T-helper 17 cell (primary cell): ENCODE measurements at places on chromosomes 6 and 20.

GRCh38 chr6:23173234-23173633, 603.9 kb downstream of the HDGFL1 start:
- DNase-seq: no peak

DNA sequence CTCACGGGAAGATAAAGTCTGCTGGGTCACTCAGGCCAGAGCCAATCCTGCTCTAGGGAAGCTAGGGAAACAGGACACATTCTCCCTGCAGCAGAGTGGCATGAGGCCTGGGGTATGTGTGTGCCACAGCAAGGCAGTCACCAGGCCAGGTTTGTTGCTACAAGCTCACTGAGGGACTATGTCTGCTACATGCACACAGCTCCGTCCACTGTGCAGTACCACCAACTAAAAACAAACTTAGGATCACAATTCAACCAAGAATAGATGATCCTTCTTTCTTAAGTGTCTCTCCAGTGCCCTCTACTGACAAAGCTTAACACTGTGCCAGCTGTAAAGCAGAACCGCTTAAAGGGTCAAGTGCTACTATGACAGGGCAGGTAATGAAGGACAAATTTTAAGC, 192.5 kb downstream of the PTPRK start:
- DNase-seq: no peak

DNA sequence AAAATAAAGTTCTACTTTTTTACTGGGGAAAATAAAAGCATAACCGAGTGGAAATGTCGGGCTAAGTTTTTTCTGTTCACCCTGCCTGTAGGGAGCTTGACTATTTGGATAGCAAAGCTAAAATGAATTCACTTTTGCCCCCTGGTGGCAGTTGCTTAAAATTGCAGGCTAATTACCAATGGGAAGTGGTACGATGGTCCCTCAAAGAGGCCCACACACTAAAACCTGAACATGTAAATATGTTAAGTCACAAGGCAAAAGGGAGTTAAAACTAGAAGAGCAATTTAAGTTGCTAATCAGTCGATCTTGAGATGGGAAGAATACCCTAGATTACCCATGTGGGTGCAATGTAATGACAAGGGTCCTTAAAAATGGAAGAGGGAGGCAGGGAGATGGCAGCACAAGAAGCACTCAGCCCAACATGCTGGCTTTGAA, 916 bp upstream of the SUN5 start:
- no peak for DNase-seq

- DNase-seq: no peak
These were observed 43.7 kb upstream of the MAP7 start for GRCh38 chr6:136593748-136594490.

- DNase-seq: no peak
These were observed 92.9 kb upstream of the SHLD1 start for GRCh38 chr20:5657190-5657875.

DNA sequence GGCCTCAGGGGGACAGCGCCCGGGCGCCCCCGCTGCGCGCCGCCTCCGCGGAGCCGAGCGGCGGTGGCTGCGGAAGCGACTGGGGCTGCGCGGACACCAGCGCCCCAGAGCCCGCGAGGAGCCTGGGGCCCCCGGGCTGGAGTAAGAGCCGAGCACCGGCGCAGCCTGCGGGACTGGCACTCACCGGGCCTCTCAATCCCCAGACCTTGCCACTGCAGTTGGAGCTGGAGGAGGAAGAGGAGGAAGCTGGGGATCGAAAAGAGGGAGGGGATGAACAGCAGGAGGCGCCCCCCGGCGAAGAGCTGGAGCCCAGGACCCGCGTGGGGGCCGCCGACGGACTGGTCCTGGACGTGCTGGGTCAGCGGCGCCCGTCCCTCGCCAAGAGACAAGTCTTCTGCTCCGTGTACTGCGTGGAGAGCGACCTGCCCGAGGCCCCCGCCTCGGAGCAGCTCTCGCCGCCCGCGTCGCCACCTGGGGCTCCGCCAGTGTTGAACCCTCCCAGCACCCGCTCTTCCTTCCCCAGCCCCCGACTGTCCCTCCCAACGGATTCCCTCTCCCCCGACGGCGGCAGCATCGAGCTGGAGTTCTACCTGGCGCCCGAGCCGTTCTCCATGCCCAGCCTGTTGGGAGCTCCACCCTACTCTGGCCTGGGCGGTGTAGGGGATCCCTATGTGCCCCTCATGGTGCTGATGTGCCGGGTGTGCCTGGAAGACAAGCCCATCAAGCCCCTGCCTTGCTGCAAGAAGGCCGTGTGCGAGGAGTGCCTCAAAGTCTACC, 590 bp downstream of the RNF217 start:
- no peak for DNase-seq

DNA sequence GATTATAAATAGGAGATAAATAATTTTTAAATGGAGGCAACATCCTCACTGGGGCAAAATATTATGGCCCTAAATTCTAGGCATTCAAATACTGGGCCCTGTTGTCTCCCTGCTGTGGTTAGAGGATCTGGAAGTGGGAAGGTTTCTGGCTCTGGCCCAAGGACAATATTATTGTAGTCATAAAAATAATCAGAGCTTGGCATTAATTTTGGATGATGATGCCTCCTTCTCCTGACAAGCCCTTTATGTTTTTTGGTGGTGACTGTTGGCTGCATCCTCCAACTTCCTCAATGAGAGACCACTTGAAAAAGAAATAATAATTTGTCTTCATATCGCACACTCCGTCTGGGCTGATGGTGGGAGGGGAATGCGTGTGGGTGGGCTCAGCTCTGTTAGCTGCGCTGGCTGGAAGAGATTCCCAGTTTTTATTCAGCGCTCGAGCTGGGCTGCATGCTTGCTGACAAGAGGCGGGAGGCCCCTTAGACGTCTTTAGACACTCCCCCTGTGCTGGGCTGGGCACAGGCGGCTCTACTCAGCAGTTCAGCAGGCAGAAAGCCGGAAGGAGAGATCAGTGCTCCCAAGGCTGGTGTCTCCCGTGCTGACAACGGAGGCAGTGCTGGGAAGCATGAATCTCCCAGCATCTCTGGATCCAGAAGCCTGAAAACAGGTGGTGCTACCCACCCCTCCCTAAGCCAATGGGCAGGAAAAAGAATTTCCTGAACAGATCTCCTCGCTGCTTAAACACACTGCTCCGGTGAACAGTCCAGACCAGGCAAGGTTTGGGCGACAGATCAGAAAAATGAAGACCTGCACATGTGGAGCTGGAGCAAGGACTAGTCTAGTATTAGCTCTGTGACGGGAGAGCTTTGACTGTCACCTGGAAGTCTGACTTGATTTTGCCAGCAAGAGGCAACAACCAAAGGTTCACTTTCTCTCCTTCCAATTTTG, 97.7 kb downstream of the SYCP2 start:
- no peak for DNase-seq

GRCh38 chr6:44047801-44048200, 79.5 kb downstream of the MRPL14 start:
- no peak for DNase-seq

DNA sequence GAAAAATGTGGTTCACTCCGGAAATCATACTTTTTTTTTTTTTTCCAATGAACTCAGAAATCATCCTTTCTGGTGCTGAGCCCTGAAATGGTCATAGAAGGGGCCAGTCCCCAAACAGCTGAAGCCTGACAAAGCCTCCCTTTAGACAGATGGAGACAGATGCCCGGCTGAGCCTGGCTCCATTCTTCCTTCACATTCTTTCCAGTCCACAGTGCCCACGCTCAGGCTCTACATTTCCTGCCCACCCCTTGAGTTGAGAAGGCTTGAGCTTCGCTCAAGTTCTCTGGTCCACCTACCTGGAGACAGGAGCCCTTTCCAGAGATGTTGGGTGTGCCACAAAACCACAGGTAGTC, 41.2 kb downstream of the KCNK5 start:
- no peak for DNase-seq

GRCh38 chr6:6314596-6314995, 5.9 kb downstream of the F13A1 start:
- DNase-seq: no peak

DNA sequence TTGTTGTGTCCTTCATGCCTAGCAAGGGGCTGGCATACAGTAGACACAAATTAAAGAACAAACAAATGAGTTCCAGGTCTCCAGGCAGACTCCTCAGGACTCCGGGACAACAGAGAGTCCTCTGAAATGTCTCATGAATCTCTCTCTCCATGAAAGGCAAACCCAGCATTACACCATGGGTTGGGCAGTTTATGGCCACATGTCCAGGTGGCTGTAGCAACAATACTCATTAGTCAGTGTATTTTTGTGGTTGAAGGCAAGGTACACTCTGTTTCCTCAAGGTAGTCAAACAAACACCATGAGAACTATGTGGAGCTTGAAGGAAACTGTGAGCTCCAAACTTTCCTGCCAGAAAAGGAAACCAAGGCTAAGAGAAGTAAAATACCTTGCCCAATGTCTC, 62.2 kb downstream of the KCNB1 start:
- no peak for DNase-seq

DNA sequence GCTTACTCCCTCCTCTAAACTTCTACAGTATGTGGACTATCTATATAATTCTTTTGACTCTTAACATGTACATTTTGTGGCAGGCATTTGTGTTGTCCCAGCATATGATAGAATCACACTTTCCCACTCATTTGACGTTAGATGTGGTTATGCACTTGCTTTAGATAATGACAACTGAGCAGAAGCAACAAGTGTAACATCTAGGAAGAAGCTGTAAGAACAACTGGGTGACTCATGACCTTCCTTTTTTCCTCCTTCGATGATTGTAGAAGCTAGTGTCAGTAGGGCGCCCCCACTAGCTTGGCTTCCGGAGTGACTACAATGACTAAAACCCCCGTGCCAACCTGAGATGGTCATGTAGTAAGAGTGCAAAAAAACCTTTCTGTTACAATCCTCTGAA, 74.6 kb upstream of the CEP85L start:
- peak; percentile 29 for DNase-seq

- DNase-seq: no peak
These were observed 843.9 kb downstream of the QKI start for GRCh38 chr6:164258421-164258820.

GRCh38 chr20:29878281-29878741, 1379.2 kb upstream of the DEFB115 start:
- DNase-seq: no peak

DNA sequence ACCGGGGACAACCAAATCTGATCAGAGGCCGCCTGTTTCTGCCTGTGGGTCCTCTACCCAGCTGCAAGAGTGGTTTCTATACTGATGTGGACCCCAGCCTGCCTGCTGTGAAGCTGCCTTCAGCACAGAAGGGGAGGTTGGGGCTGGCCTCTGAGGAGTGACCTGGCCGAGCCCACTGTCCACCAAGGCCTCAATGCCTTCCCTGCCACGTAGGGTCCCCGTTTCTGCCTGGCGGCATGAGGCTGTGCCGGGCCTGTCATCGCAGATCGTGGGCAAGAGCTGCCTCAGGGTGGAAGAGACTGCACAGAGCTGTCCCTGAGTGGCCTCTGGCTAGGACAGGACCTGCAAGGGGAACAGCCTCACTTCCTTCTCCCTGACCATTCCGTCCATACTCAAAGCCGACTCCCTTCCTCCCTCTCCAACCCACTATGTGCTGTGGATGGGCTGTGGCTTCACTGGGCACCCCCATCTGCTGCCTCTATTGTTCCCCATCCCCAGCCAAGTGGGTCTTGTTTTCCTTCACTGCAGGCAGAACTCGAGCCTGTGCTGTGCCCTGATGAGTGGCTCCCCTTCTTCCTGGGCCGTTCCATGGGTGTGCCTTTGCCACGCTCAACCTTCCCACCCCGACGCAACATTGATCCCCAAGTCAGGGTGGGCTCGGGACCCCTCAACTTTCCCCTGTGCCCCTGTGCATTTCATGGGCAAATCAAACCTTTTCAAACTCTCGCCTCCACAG, 60.3 kb downstream of the ERMARD start:
- DNase-seq: no peak

DNA sequence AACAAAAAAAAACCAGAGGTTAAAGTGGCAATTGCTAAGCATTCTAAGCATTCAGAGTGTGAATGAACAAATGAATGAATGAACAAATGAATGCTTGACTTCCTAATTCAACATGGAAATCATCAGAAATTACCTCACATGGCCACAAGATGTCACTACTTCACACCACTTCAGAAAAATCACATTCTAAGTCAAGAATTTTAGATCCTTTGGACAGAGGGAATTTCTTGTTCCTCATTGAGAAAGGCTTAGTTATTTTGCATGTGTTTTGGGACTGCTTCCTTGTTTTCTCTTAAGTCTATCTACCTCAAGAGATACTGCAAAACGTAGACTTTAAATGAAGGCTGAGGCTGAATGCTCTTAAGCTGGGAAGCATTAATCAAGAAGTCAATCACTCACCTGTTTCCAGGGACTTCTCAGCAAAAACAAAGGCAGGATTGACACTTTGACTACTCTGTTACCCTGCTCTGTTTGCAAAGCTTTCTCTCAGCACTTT, 120.2 kb downstream of the MBOAT1 start:
- DNase-seq: no peak

- no peak for DNase-seq
These were observed 23.4 kb upstream of the SLCO4A1 start for GRCh38 chr20:62618611-62619529.

GRCh38 chr6:168692193-168692914, 251.4 kb downstream of the SMOC2 start:
- DNase-seq: no peak

- no peak for DNase-seq
These were observed 138.5 kb downstream of the DHX35 start for GRCh38 chr20:39100691-39101090.

GRCh38 chr6:27777126-27777525, 135.1 kb downstream of the OR2B2 start:
- DNase-seq: no peak

DNA sequence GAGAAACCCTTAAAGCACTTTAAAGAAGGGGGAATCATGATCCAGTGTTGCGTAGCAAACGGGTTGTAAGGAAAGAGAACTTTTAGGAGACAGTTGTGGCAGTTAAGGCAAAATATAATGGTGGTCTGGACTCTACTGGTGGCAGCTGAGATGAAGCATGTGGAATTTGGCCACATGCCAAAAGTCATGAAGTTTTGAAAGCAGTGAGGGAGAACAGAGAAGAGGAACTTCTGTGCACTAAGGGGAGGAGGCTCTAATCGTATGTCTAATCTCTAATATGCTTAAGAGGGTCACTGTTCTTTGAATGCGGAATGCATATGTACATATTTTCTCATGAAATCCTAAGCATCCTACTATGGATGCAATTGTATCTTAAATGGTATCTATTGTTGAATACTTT, 91.5 kb downstream of the RIMS1 start:
- no peak for DNase-seq

GRCh38 chr6:163585932-163586437, 171.5 kb downstream of the QKI start:
- DNase-seq: no peak
